ENCODE measurements at places on chromosomes 2 and 18.
A peak's percentile ranks its signal among the peaks of the same experiment; 100 is the strongest.

GRCh38 chr2:192932376-192932775 lies 737.6 kb upstream of the TMEFF2 start:
- DNase-seq = no peak

GRCh38 chr18:76075777-76076176 lies 419.3 kb downstream of the ZNF516 start:
- no peak for DNase-seq

DNA sequence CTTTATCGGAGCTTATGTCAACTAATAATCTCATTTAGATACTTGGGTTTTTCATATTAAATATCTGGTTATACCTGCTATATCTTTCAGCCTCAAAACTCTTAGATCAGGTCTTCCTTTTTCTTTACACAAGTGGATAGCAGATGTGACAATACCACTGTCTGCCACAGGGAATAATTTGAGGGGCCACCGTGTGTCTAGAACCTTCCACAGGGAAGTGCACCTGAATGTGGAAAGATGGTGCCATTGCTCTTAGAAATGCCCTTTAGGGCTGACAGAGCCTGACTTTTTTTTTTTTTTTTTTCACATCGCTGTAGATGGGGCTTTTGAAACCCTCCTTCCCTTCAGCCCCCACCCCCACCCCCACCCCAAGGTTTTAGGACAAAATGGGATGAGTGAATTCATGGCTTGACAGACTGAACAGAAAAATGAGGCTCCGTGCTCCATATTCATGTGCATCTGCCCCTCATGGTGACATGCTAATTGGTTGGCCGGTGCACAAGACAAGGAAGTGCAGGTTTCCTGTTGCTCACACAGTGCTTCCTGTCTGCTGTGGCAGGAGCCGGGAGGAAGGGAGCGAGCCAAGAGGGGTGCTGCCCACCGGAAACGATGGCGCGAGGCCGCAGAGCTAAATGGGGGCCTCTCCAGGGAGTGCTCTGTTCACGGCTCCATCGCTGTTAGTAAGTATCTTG lies 246.0 kb downstream of the LDLRAD4 start:
- DNase-seq = peak; percentile 44

- DNase-seq = no peak
Measured at GRCh38 chr2:228239207-228239906, 57.9 kb upstream of the SPHKAP start.

- DNase-seq = no peak
Measured at GRCh38 chr2:86082756-86083155, 22.9 kb downstream of the POLR1A start.

GRCh38 chr2:76668279-76668678 lies 853.9 kb downstream of the LRRTM4 start:
- no peak for DNase-seq

DNA sequence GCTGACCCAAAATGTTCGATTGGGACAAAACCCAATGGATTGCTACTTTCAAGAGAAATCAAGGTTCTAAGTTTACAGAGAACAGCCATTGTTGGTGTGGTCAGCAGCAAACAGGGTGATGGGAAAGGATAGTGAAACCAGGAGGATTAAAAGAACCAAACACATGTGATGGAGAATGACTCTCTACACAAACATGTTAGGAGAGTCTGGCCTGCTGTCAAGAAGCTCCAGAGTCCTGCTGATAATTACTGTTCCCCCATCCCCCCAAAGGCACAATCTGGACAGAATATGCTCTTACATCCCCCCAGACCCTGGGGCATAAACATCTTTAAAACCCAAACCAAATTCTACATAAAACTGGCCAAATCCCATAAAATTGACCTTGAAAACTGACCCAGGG lies 32.0 kb upstream of the ACYP2 start:
- no peak for DNase-seq

DNA sequence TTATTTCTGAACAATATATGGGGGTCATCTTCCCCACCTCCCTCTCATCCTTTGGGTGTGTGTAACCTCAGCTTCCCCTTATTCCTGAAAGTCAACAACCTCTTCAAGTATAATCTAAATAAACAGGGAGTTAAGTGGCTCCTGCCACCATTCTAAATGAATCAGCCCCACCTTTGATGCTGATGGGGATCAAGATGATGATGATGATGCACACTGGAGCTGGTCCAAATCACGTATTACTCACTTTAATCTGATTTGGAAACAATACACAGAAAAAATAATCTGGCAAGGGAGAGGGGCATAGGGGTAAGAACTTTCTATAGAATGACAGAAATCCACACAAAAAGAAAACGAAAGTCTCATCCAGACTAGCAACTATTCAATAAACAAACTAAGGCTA lies 7.1 kb downstream of the ACVR1 start:
- DNase-seq = no peak

GRCh38 chr18:68791801-68792200 lies 6.1 kb upstream of the CCDC102B start:
- DNase-seq = no peak

DNA sequence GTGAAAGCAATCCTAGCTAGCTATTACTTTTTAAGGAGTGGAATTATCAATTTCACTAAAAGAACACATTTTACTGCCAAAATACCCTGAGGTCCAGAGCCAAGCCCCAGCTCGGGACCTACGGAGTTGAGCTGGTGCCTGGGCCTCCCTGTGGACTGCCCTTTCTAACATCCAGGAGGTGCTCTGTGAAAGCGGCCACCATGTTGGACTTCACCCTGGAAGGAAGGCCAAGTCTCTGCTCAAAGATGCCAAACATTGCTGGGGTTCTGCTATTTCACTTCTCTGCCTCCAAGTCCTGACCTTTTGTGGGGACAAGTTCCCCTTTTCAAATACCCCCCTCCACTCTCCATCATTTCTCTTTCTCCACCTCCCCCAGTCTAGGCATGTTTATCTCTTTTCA lies 498.7 kb upstream of the RAB6C start:
- DNase-seq = no peak

GRCh38 chr2:38610851-38611801 lies 8.4 kb upstream of the HNRNPLL start:
- no peak for DNase-seq

DNA sequence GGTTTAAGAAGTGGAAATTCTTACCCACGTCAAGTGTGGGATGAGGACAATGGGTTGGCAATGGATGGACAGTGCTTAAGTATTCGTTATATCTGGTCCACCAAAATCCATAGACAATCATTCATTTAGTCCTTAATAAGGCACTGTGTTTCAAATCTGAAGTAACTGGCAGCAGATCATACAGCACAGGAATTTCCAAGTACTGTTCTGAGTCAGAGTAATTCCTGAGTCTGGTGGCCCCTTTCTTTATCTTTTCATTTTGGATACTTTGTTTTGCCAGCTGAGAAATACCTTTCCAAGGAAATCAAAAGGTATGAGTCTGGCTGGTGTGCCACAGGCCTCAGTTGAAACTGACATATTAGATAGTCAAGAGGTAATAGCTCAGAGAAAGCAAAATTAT lies 31.4 kb upstream of the CCDC102B start:
- DNase-seq = no peak

DNA sequence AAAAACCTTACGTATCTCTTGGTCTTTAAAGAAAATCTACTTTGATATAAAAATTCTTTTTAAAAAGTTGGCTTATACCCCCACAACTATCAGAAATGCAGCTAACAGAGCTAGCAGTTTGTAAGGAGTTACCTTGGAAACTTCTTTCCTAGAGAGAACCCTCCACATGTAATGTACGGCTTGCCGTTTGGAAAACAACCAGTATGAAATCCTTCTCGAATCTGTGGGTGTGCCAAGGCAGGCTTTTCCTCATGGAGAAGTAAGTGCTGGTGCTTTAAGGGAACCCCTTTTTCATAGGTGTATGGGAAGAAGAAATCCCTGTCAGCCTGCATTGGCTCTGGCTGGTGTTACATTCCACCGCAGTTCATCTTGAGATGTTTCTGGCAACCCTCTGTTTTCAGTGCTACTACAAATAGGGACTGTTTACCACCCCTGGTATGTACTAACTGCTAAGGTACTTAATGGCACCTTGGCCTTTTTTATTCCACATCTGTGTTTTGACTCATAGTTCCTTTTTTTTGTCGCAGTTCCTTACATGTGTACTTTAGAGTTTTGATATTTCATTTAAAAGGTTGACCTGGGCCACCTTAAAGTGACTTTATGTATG lies 248.4 kb downstream of the FHOD3 start:
- no peak for DNase-seq

GRCh38 chr18:741931-742512 lies 29.6 kb upstream of the ENOSF1 start:
- DNase-seq = no peak

GRCh38 chr2:73105511-73105971 lies 7.2 kb downstream of the RAB11FIP5 start:
- no peak for DNase-seq

DNA sequence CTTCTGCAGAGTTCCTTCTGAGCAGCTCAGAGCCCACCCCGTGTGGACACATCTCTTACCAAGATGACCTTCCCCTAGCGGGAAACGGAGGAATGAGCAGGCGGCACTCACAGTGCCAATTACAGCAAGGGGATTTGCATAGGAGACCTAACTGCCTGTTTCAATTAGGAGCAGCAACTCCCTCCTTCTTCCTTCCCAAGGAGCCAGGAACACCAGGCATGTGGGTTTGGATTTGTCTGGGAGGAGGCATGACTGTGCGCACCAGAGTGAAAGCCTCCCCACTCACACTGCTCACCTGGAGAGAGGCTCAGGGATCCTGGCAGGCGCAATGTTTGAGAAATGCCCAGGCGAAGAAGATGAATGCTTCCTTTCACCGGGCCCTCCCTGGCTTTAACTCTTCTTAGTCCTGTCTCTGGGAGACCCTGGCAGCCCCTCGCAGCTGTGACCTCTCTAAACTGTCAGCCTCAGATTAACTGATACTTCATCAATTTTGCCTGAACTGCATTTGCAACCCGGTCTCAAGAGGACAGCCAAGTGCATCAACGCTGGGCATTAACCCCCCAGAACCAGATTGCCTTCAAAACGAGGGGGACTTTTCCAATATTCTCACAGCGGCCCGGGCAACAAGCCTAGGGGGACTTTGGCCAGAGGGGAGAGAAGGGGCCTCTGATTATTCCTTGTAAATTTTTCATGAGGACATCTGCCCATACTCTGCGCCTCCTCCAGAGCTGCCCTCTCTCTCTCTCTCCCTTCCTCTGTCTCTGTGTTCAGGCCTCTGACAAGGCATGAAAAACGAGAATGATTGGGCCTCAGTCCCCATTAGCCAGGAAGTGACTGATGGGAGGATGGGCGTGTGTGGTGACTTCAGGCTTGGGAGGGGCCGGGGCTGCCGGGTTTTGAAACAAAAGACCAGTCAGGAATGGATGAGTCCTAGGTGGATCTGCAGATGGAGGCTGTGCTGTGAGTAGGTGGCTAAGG lies 93.8 kb downstream of the CMPK2 start:
- no peak for DNase-seq

GRCh38 chr2:23632831-23633395 lies 247.9 kb downstream of the KLHL29 start:
- DNase-seq = no peak

DNA sequence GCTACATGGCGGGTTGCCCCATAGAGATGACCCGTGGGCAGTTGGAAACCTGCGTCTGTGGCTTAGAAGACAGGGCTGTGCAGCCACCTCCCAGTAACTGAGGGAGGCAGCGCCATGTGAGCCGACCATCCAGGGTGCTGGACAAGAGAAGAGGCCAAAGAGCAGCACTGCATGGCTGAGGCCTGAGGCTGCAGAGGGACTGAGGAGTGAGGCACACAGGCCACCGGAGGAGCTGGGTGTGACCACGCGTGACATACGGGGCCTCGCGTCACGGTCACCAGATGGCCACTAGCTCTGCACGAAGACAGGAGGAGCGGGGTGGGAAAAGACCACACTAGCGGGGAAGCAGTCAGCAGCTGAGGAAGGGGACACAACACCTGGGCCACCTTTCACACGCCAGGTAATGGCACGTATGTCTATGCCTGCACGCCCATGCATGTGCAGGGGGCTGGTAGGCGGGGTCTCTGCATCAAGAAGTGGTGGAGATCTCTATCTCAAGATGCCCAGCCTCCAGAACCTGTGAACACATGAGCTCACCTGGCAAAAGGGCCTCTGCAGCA lies 61.4 kb downstream of the NDUFA10 start:
- DNase-seq = no peak

GRCh38 chr2:111668274-111668616 lies 215.7 kb downstream of the ANAPC1 start:
- DNase-seq = no peak

- DNase-seq = no peak
Measured at GRCh38 chr2:179250848-179251504, 13.7 kb downstream of the SESTD1 start.

- DNase-seq = no peak
Measured at GRCh38 chr2:149566652-149567051, 20.9 kb downstream of the MMADHC start.

DNA sequence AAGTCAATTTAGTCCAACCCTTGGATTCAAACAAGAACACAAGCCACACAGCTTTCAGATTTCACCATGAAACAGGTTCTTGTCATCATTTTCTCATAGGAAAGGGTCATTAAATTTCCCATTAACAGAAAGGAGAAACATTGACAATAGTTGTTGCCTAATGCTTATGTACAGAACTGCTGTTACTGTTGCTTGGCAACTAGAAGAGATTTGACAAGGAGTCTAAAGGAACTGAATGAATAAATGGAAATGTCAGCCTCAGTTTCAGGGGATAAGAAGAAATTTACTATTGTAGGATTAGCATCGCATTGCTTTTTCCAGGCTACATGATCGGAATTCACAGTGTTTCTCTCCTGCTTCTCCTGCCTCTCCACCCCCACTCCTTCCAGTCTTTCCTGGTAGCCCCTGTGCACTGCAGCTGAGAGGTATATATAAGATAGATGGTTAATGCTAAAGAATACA lies 90.3 kb downstream of the SPATS2L start:
- DNase-seq = no peak

GRCh38 chr2:236246711-236247246 lies 17.4 kb downstream of the ASB18 start:
- DNase-seq = no peak

DNA sequence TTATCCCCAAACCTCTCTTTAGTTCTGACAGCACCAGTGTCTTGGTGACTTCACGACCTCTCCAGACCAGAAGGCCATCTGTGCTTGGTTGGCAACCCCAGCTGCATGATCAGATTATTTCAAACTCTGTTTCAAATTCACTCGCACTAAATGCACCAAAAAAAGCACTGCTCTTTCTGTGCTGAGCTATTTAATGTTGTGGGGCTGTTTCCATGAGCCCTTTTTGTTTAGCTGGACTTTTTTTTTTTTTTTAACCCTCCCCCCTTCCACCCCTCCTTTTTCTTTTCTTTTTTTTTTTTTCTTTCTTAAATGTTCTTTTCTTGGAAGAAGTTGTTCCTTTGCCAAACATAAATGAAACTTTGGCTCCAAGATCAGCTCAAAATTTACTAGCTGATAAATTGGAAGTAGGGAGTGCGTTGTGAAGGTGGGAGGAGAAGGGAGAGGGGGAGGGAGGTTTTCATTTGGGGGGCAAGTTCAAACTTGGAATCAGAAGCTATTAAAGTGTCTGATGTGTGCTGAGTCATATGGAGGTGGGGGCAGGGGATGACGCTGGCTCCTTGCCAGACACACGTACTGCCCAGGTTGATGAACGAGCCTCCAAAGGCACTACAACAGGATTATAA lies 543.0 kb upstream of the TNP1 start:
- no peak for DNase-seq
